ENCODE measurements at places on chromosomes 2 and 18. TPM values are rescaled to one million over a fixed set of nuclear protein-coding genes. Genes with fewer than 3 reads are reported as not detected.

The SEMA4C gene
- total RNA-seq: 37.7 TPM

The LOXHD1 gene
- 0.13 TPM for total RNA-seq

The TCF23 gene
- total RNA-seq: not detected

The CHRND gene
- total RNA-seq: not detected

The BCL11A gene
- total RNA-seq: not detected

The ANKRD23 gene
- total RNA-seq: 16.5 TPM

The ASPRV1 gene
- 1.2 TPM for total RNA-seq

The CDKL4 gene
- 0.53 TPM for total RNA-seq

The AP1S3 gene
- total RNA-seq: 5.9 TPM

The CTAGE1 gene
- not detected for total RNA-seq

The RBKS gene
- total RNA-seq: 1.3 TPM

The ZNF521 gene
- total RNA-seq: not detected

The GALNT5 gene
- total RNA-seq: not detected

The PID1 gene
- not detected for total RNA-seq

The EHBP1 gene
- 28.2 TPM for total RNA-seq

The OTOS gene
- total RNA-seq: not detected

The ITGB6 gene
- not detected for total RNA-seq

The GCKR gene
- total RNA-seq: not detected

The BUB1 gene
- 85.8 TPM for total RNA-seq

The SCG2 gene
- total RNA-seq: not detected

The CLHC1 gene
- 11.3 TPM for total RNA-seq

The GPR148 gene
- not detected for total RNA-seq

The ASAP2 gene
- 0.34 TPM for total RNA-seq

The NLRC4 gene
- not detected for total RNA-seq

The IGFBP2 gene
- total RNA-seq: 36.2 TPM

The FHOD3 gene
- not detected for total RNA-seq

The SERPINB5 gene
- total RNA-seq: not detected

The PLCL1 gene
- 2.6 TPM for total RNA-seq

The NR4A2 gene
- 1.4 TPM for total RNA-seq

The RNF103 gene
- 13.9 TPM for total RNA-seq

The LIPG gene
- total RNA-seq: 0.39 TPM

The WBP1 gene
- total RNA-seq: 57.3 TPM

The SOCS6 gene
- total RNA-seq: 3.2 TPM

The LYG2 gene
- total RNA-seq: not detected

The MEMO1 gene
- 50.0 TPM for total RNA-seq

The GULP1 gene
- not detected for total RNA-seq

Measured in activated naive CD4-positive, alpha-beta T cell treated with anti-CD3 and anti-CD28 coated beads, Interleukin-2, amount 10 ng/mL, durations not matched to agents 5 hours and 36 hours (primary cell).